ENCODE measurements at places on chromosomes 1 and 21.

DNA sequence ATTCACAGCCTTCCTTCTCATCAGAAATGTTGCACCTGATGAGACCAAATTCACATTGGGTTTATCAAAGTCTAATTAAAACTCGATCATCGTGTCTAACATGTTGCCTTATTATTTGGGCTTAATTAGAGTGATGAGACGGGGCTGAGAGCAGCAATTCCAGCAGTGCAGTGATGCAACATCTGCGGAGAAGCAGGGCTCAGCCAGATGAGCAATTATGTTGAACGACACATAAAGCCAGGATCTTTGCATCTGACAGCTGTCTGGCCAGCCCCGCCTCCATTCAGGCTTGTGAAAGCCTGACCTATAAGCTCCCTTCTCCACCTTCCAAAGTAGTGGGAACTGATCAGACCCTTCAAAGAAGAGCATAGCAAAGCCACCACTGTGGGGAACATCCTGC lies 109.8 kb downstream of the C1orf94 start:
- no peak for DNase-seq

GRCh38 chr1:193418745-193419058 lies 232.3 kb upstream of the B3GALT2 start:
- no peak for DNase-seq

- no peak for DNase-seq
Measured at GRCh38 chr1:109850827-109851226, 59.8 kb upstream of the CSF1 start.

- no peak for DNase-seq
Measured at GRCh38 chr1:64378826-64379225, 91.1 kb upstream of the CACHD1 start.

DNA sequence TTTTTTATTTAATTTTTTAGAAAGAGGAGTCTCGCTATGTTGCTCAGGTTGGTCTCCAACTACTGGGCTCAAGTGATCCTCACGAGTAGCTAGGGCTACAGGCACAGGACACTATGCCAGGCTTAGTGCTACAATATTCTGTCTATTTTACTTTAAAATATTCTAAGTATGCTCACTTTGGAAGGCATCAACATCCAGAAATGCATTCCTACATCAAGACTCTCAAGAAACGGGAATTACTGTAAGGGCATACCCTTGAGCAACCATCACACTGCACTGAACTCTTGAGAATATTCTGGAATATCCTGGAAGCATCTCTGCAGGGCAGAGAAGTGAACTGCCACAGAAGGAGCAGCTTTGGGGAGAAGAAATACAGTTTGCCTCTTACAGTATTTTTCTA lies 565 bp upstream of the DMRTB1 start:
- DNase-seq, result no peak

GRCh38 chr1:103109311-103109920 lies 1.1 kb upstream of the COL11A1 start:
- DNase-seq, result no peak

- no peak for DNase-seq
Measured at GRCh38 chr1:8422510-8423268, 104.8 kb downstream of the SLC45A1 start.

DNA sequence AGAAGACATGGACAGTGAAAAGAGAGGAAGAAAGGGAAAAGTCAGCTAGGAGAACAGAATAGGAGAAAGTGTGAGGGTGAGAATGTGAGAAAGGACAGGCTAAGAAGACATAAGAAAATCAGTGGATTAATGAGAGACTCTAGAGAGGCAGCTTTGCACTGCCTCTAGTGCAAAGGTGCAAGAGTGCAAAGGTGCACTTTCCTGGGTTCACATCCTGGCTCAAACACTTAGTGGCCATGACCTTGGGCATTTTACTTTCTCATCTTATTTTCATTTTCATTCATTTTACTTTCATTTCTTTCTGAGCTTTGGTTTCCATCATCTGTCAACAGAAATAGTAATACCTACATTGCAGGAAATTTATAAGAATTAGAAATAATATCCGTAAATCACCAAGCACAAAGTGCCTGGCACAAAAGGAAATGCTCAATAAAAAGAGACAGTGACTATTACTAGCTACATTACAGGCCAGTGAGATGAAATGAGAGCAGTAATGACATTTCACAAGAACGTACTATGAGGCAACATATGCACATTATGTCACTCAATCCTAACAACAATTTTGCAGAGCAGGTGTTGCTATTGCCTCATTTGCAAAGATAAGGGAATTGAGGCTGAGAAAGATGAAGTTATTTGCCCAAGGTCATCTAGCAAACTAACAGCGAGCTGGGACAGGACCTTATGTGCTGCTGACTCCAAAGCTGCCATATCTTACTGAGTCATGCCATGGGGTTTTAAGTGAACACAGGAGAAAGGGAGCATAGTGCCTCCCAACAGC lies 107.0 kb upstream of the TLR5 start:
- no peak for DNase-seq

GRCh38 chr21:34266351-34266750 lies 97.5 kb upstream of the KCNE2 start:
- no peak for DNase-seq

- DNase-seq, result no peak
Measured at GRCh38 chr1:110216844-110217444, 6.8 kb downstream of the KCNC4 start.

DNA sequence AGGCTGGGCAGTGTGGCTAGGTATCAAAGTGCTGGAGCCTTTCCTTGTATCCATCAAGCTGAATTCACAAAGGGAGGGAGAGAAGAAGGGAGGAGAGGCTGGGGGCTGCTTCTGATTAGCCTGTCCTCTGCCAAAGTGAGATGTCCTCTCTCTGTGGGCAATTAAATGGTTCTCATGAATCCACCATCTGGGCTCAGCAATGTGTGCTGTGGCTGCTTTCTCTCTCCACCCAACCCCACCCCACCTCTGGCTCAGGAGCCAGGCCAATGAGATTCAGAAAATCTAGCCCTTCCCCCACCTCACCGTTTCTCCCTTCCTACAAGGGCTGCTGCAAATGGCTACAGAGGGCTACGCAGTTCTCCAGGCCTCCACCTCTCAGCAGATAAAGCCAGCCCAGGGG lies 154.6 kb downstream of the TENT5C start:
- no peak for DNase-seq
